IMR-90 (cell line): ENCODE measurements at places on chromosomes 16 and 17. TPM values are rescaled to one million over a fixed set of nuclear protein-coding genes. Genes with fewer than 3 reads are reported as not detected.

EMP2 gene
- polyA plus RNA-seq = 13.8 and 16.3 TPM in 2 replicates

KRT24 gene
- polyA plus RNA-seq = not detected in 2 replicates

- no peak overlapping the region for H3K4me3 ChIP-seq
- peaks cover 10% of the 10 kb centered on the region for H3K4me1 ChIP-seq
- DNase-seq = no peak
- H3K36me3 ChIP-seq = no peaks in the 10 kb centered on the region
- no peaks in the 10 kb centered on the region for H3K27me3 ChIP-seq
These were observed 19.9 kb downstream of the RPTOR start for GRCh38 chr17:80564545-80564944.

- no peaks in the 10 kb centered on the region for H3K27me3 ChIP-seq
- H3K4me3 ChIP-seq = no peak overlapping the region
- H3K4me1 ChIP-seq = peaks cover 7% of the 10 kb centered on the region; the same call in 1 of the 2 replicates
- H3K27ac ChIP-seq = no peak overlapping the region
- DNase-seq = no peak
These were observed 31.5 kb downstream of the WWOX start for GRCh38 chr16:78130950-78131349.

GRCh38 chr16:19861133-19861532 lies 23.5 kb downstream of the GPRC5B start:
- no peak overlapping the region for H3K4me3 ChIP-seq
- DNase-seq = no peak
- H3K27ac ChIP-seq = no peak overlapping the region
- peaks cover 3% of the 10 kb centered on the region; the same call in 1 of the 2 replicates for H3K4me1 ChIP-seq
- H3K27me3 ChIP-seq = no peaks in the 10 kb centered on the region

GRCh38 chr17:19369107-19369778 lies 6.7 kb upstream of the B9D1 start:
- no peak for DNase-seq
- H3K4me3 ChIP-seq = no peak overlapping the region
- H3K36me3 ChIP-seq = peaks cover 2% of the 10 kb centered on the region; the same call in 1 of the 2 replicates
- no peaks in the 10 kb centered on the region for H3K27me3 ChIP-seq
- no peak overlapping the region for H3K27ac ChIP-seq

DNA sequence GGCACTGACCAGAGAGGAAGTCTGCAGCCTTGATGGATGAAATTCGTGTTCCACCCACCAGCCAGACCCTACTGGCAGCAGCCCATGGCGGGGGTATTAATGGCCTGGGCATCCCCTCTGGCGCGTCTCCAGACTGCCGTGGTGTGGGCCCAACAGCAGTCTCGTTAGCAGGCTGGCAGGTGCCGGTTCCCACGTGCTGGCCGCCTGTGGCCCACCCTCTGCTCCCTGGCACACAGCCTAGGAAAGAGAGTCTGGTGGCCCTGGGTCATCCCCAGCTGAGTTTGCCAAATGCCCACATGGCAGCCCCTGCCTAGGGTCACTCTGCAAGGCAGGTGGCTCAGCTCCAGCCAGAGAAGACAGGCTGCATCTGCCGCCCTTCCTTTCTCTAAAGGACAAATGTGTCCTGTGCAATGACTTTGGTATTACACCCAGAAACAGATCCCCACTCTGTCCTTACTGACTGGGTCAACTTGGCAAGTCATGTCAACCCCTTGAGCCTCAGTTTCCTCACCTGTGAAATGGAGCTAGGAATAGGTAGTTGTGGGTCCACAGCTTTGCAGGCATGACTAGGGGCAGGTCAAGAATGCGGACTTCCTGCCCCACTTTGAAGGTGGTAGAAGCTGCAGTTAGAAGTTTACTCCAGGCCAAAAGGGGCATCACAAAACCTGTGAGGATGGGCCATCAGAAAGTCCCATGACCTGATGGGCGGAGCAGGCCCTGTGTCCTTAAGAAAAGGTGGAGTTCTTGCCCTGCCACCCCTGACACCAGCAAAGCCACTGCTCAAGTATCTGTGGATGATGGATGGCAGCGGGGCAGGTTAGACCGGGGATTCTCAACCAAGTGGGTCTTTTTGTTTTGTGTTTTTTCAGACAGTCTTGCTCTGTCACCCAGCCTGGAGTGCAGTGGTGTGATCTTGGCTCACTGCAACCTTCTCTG lies 76.6 kb downstream of the ABCC6 start:
- peaks cover 11% of the 10 kb centered on the region for H3K4me1 ChIP-seq
- H3K4me3 ChIP-seq = no peak overlapping the region
- H3K27ac ChIP-seq = no peak overlapping the region
- peaks cover 57% of the 10 kb centered on the region for H3K36me3 ChIP-seq
